WTC11 (cell line): ENCODE measurements at places on chromosomes 11 and 22. TPM values are rescaled to one million over a fixed set of nuclear protein-coding genes. Genes with fewer than 3 reads are reported as not detected.

DNA sequence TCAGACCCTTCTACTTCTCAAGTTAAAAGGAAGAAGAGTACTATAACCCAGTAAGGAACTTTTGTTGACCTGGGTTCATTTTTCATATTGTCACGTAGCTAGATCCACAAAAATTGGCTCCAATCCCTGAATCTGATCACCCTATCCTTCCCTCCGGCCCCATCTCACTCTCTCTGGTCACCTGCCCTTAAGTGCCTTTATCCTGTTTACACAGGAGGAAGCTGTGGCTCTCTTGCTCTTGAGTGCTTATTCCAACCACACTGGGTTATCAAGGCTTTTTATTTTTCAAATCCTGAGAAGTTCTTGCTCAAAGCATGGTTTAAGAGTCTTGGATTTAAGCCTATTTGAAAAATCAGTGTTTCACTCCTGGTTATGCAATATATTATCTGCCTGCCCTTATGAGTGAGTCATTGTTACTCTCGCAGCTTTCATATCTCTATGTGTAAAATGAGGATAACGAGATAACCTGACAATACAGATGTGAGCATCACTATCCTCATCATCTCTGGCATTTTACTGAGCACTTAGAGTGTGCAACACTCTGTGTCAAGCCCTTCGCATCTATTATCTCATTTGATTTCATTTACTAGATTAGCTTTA lies 293.9 kb downstream of the GUCY1A2 start:
- no peaks in the 10 kb centered on the region for H3K36me3 ChIP-seq
- peaks cover 14% of the 10 kb centered on the region for H3K4me1 ChIP-seq
- no peak overlapping the region for H3K27ac ChIP-seq

- H3K4me1 ChIP-seq: peaks cover 17% of the 10 kb centered on the region
- no peaks in the 10 kb centered on the region for H3K27me3 ChIP-seq
- H3K36me3 ChIP-seq: no peaks in the 10 kb centered on the region
- peak overlapping the region; percentile 90 for H3K27ac ChIP-seq
- no peak for DNase-seq
These were observed 12.3 kb downstream of the EHD1 start for GRCh38 chr11:64866173-64866491.

GRCh38 chr11:36105743-36106581 lies 162.1 kb downstream of the LDLRAD3 start:
- H3K4me1 ChIP-seq: peaks cover 65% of the 10 kb centered on the region
- peaks cover 37% of the 10 kb centered on the region for H3K36me3 ChIP-seq
- H3K4me3 ChIP-seq: no peak overlapping the region
- peak overlapping the region; percentile 84 for H3K27ac ChIP-seq
- no peaks in the 10 kb centered on the region; the same call in 1 of the 2 replicates for H3K27me3 ChIP-seq
- no peak for DNase-seq

GRCh38 chr22:28024422-28024888 lies 105.4 kb upstream of the PITPNB start:
- no peaks in the 10 kb centered on the region for H3K36me3 ChIP-seq
- DNase-seq: no peak
- H3K27me3 ChIP-seq: no peaks in the 10 kb centered on the region
- H3K4me3 ChIP-seq: no peak overlapping the region
- H3K27ac ChIP-seq: no peak overlapping the region

- peak overlapping the region; percentile 96 for H3K27ac ChIP-seq
- H3K4me1 ChIP-seq: peaks cover 78% of the 10 kb centered on the region
- peak; percentile 86 for DNase-seq
- H3K36me3 ChIP-seq: peaks cover 28% of the 10 kb centered on the region
- no peaks in the 10 kb centered on the region; the same call in 1 of the 2 replicates for H3K27me3 ChIP-seq
These were observed 2.9 kb downstream of the BCR start for GRCh38 chr22:23183061-23183698.

The CLP1 gene
- 24.5 to 26.3 TPM (median 24.6 TPM) in 3 replicates for total RNA-seq

The MUC2 gene
- 0.07 to 0.60 TPM (median 0.22 TPM) in 3 replicates for total RNA-seq
